Upper lobe of left lung (tissue), 6 donors: ENCODE measurements at places on chromosomes 12 and 14. TPM values are rescaled to one million over a fixed set of nuclear protein-coding genes. Genes with fewer than 3 reads are reported as not detected.
A peak's percentile ranks its signal among the peaks of the same experiment; 100 is the strongest.

Gene TAS2R14
- 1.4 TPM for total RNA-seq

- DNase-seq, result no peak
Measured at GRCh38 chr14:86915406-86915805, 1077.6 kb downstream of the GALC start.

DNA sequence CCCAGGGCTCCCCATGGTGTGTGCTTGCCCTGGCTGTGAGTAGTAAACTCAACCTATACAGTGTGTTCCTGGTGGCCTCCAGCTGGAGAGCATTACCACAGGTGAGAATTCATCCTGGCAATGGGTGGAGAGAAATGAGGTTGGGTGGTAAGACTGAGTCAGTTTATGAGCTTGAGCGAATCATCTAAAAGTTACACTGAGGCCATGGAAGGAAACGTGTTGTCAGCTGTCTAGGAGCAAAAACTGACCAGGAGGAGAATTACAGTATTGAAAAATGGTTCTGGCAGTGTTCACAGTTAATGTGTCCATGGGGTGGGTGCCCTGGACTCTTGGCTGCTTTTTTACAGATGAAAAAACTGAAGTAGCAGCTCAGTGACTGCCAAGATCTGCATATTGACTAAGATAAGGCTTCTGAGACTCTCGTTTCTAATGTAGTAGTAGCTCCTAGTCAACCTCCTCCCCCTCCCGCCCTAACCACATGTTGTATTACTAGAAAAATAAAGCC, 202.0 kb upstream of the AMIGO2 start:
- no peak for DNase-seq

GRCh38 chr14:103890821-103891666, 37.2 kb upstream of the TDRD9 start:
- no peak for DNase-seq

DNA sequence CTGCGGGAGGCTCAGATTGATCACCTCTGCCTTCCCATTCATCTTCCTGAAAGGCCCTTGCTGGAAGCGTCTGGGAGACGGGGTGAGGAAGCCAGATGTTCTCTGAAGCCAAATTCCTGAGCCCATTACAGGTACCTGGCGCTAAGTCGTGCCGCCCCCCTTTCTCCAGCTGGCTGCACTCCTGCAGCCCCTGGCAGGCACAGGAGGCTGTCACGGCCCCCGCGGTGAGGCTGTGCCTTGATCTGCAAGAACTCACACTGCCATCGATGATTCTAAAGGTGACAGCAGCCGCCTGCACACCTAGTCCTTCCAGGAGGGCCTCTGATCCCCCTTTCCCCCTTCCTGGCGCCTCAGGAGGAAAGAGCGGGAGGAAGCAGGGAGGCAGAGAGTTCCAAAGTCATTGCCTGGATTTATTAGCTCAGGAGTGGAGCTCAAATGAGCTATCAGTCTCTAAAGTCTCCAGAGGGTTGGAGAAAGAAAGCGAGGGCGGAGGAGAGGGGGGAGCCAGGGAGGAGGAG, 106.9 kb downstream of the RFLNA start:
- no peak for DNase-seq

- DNase-seq, result peak; percentile 66
Measured at GRCh38 chr12:105330283-105330930, at the start of gene C12orf75. Gene C12orf75 (plus strand): TSS chr12:105330691. CDS start chr12:105330892, 201 bp downstream.

Gene PPP1R36
- 2.9 TPM for total RNA-seq

DNA sequence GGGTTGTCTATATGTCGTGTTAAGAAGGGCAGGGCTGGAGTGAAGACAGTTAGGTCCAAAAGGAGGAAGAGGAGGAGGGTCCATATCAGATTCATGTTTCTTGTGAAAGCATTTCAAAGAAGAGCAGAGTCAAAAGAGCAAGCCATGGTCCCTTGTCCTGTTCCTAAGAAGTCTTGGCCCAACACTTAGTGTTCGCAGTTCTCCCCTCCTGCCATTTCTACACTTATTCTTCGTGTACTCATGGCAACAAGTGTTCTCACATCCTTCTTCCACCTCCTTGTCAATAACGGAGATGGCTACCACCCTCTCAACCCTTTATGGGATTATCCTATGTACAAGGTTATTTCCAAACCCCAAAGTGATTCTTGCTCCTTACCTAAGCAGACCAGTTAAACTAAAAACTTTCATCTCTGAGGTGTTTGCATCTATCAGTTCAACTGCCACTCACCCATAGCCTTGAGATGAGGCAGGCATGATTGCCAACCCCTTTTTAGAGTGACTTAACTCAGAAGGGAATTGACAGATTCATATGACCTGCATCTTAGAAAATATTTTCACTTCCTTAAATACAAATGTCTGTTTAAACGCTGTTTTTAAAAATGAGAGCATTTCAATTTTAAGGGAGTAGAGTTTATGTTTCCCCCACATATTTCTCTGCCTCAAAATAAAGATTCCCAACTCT, 19.8 kb upstream of the RNASE2 start:
- DNase-seq, result no peak

Gene ANKS1B
- 5.1 TPM for total RNA-seq

DNA sequence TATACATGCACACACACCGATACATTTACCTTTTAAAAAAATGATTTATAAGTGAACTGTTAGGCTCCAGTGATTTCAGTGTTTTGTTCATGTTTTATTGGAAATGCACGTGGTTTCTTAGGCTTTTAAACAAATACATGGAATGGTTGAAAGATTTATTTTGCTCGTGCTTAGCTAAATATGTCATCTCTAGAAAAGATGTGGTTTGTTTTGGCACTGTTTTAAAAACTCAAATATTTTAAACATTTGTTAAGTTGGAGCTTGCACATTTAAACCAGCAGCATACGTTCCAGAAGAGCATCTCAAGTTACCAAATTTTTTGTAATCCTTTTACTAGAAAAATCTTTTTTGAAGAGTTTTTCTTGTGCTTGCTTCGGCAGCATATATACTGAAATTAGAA, 44.5 kb downstream of the FOXA1 start:
- no peak for DNase-seq

Gene CD163L1
- total RNA-seq, result 21.0 TPM

Gene ARHGAP5
- total RNA-seq, result 78.4 TPM

DNA sequence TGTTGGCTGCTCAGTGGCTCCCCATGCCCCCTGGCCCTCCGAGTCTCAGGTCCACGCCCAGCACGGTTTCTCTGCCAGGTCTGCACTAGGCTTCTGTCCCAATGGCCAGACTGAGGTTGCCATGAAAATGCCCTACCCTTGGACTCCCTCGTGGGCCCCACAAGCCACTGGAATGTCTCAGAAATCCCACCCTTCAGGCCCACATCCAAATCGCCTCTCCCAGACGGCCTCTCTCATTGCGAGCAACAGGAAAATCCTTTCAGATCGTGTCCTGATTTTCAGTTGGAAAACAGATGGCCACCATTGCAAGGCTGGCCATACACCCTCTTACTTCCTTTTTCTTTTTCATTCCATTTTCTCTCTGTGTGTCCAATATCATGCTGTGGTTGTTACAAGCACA, 77.3 kb downstream of the IRF2BPL start:
- DNase-seq, result no peak

DNA sequence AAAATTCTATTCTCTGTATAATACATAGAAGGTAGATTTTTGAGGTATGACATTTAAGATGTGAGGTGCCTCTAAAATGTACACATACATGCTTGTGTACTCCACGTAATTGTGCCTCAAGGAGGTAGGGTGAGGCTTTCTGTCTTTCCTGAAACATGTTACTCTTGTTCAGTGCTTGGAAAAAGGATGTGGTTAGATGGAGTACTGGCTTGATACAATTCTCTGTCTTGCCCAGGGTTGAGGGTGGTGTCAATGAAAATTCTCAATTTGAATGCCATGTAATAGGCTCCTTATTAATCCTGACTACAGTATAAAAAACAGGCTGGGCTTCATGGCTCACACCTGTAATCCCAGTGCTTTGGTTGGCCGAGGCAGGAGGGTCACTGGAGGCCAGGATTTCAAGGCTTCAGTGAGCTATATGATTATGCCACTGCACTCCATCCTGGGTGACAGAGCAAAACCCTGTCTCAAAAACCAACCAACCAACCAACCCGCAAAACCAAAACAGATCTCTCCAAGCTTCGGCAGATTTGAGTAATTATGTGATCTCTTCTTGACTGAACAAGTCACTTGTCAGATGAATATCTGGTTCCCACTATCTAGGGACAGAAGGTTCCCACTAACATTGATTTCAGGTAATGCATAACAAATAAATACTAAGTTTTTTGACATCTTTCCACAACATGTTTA, 41.6 kb downstream of the RCOR1 start:
- no peak for DNase-seq

GRCh38 chr14:93027810-93028723, 87.7 kb downstream of the ITPK1 start:
- no peak for DNase-seq

DNA sequence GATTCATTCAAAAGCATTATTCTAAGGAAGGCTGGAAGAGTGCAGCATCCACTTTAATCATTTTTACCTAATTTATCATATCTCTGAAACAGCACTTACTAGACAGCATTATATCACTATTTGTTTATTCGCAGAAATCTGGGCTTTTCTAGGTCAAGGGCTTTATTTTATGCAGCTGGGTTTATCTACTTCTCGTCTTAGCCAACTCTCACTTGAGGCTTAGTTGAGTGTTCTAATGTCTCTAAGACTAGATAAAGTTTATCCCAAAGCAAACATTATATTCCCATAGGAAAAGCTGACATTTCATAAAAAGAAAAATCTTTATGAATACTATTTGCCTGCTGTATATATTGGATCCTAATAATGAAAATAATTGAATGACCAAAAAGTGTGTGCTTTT, 720.8 kb upstream of the FLRT2 start:
- no peak for DNase-seq

GRCh38 chr12:124295431-124296058, 652 bp downstream of the RFLNA start:
- no peak for DNase-seq

Gene PPFIBP1
- total RNA-seq, result 129 TPM

DNA sequence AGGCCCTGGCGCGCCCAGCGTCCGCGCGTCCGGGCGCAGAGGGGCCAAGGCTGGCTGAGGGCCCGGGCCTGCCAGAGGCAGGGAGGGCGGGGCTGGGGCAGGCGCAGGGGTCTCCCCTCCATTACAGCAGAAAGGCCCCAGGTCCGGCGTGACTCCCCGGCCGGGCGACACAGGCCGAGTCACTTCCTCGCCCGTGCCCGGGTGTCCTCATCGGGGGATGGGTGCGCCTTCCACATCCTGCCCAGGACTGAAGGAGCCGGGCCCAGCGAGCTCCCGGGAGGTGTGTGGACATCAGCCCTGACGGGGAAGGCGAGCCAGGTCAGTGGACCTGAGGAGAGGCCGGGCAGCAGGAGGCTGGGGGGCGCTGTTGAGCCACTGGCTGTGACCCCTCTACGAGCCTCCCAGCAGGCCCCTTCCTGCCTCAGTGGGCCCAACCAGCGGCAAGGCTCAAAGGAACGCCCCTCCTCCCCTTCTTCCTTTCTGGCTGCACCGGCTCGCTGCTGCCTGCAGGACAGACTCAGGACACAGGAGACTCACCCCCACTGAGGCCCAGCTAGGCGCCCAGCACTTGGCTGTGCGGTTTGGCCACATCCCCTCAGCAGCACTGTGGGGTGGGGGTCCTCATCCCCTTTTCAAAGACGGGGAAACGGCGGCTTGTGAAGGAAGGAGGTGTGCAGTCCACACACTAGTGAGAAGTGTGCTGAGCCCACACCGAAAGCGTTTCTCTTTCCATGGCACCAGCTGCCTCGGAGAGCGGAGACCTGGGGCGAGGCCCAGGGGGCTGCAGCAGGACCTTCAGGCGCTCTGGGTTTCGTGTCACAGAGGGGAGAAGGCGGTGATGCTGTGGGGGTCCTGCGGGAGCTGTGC, 606 bp downstream of the TNFAIP2 start:
- peak; percentile 78 for DNase-seq
